NCI-H226 (cell line): ENCODE measurements at places on chromosomes 11 and 22.

GRCh38 chr11:32216749-32217148 lies 125.9 kb downstream of the RCN1 start:
- no peak for DNase-seq

GRCh38 chr11:79062814-79063762 lies 377.7 kb downstream of the TENM4 start:
- no peak for DNase-seq

- DNase-seq, result no peak
Measured at GRCh38 chr11:134292661-134293060, 16.5 kb downstream of the GLB1L3 start.

DNA sequence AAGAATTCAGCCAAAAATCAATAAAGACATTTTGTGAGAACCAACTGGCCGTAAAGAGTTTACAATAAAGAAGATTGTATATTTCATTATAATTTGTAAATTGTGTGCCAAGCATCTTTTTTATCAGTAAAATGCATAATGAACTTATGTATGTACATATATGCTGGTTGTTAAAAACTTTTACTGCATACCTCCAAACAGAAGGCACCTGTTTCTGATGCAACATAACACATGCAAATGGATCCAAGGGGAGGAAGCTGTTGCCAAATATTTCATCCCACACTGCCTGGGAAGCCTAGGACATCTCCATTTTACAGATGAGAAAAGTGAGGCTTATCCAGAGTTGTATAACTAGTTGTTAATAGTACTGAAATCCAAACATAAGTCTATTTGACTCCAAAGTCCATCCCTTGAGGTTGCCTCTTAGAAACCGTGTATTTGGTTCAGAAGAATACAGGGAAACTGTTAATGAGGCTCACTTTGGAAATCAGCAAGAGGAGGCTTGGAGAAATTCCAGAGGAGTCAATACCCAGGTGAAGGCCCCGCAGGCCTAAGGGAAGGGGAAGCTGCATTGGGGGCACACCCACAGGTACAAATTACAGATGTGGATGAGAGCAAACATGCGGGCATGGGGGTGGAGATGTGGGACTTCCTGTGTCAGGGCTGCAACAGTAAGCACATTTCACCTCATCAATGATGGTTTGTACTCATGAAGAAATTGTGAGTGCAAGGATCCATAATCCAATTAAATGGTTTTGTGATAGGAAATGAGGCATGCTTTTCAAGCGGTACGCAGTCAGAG lies 51.1 kb downstream of the RCN1 start:
- DNase-seq, result no peak

GRCh38 chr11:126104420-126104819 lies 41.8 kb upstream of the CDON start:
- no peak for DNase-seq

DNA sequence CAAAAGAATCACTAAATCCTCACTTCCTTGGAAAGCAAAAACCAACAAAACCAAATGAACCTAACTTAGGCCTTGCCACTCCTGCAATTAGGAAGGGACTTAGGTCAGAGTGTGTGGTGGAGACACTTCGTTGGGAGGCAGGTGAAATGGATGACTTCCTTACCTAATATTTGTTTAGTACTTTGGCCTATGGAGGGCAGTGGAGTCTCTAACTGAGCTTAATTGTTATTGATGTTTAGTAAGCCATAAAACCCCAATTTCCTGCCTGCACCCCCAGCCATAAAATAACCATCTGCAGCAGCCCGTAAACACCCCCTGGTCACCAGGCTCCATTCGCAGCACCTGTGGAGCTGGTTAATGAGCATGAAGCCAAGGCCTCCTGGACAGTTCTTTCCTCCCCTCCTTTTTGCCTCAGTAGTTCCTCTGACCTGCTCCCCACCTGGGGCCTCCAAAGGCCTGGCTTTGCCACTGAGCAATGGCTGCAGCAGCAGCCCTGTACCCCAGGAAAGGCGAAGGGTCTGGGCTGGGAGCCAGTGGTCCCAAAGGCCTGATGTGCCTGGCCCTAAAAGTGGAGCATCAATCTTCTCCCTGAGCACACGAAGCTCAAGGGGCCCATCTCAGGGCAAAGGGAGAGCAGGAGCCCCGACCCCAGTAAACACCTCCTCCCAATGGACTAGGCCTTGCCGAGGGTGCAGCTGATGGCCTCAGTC lies 15.6 kb upstream of the SYT13 start:
- no peak for DNase-seq

GRCh38 chr11:33869481-33870422 lies 22.1 kb downstream of the LMO2 start:
- no peak for DNase-seq

DNA sequence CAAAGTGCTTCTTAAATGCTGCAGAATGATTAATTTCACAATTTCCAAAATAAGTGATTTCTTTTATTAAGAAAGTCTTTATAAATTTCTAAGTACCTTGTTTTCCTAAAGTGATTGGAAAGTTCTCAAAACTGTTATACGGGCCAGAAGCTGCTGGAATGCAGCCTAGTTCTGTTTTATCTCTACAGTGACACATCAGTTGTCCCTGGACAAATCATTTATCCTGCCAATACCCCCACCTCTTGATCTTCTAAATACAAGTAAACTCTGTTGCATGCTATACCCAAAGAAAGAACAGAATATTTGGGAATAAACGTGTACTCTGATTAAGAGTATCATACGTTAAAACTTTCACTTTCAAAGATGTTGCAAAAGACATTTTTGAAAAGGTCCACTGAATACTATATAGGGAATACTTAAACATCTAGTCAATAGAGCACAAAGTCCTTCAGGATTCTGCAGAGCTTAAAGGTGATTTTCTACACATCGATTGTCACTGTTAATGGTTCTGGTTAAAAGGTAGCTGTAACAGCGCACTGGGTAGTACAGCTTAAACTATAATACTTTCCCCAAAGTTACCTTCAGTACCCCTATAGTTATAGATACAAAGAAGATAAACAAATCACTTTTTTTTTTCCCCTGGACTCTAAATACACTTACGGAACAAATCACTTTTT lies 92.1 kb upstream of the APOA1 start:
- DNase-seq, result no peak

- DNase-seq, result no peak
Measured at GRCh38 chr11:16789063-16789420, 50.6 kb downstream of the C11orf58 start.

DNA sequence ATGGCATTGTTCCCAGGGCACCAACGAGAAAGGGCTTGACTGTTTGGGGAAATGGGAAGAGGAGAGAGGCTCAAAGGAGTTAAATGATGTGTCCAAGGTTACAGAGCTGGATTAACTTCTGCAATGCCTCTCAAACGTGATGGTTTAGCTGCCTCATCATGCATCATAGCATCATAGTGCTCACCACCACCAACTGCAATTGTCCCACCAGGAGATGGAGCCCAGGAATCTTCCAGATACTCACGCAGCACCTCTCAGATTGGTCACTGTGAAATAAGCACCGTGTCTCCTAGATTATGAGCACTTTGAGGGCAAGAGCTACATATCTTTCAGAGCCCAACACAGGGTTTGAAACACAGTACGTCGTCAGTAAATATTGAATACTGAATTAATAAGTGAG lies 69.2 kb downstream of the PRSS23 start:
- DNase-seq, result no peak

DNA sequence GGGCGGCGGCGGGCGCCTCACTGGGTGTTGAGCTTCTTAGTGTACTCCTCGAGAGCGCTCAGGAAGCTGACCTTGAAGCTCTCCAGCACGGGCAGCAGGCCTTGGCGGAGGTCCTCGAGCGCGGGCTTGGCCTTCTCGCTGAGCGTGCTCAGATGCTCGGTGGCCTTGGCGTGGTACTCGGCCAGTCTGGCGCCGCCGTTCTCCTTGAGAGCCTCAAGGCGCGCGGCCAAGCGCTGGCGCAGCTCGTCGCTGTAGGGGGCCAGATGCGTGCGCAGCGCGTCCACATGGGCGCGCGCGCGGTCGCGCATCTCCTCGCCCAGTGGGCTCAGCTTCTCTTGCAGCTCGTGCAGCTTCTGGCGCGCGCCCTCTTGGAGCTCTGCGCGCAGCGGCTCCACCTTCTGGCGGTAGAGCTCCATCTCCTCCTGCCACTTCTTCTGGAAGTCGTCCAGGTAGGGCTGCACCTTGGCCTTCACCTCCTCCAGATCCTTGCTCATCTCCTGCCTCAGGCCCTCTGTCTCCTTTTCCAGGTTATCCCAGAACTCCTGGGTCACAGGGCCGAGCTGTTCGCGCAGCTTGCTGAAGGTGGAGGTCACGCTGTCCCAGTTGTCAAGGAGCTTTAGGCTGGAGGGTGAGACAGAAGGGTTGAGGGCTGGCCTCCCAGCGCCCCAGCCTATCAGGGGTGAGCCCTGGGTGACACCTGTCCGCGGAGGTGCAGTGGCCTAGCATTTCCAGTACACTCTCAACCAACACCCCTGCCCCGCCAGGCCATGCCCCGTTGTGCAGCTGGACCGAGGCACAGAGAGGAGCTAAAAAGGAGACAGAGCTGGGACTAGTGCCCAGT lies 1.4 kb downstream of the APOA1 start:
- DNase-seq, result peak; percentile 93

DNA sequence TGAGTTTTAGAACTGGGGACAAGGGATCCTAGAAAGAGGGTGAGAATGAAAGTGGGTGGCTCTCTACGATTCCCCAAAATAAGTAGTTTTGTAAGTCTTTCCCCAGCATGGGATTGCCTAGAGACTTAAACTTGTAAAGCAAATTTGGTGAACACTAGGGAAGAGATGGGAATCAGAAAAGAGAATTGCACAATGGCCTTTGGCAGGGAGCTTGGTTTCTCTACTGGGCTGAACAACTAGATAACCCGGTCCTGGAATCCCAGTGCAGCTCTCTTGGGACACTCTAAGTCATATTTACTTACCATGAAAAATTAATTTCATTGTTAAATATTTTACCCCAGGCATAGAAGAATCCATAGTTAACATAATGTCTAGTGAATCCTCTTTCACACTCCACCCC lies 16.5 kb upstream of the USP18 start:
- DNase-seq, result no peak

GRCh38 chr22:29081517-29082236 lies 8.8 kb downstream of the KREMEN1 start:
- no peak for DNase-seq

DNA sequence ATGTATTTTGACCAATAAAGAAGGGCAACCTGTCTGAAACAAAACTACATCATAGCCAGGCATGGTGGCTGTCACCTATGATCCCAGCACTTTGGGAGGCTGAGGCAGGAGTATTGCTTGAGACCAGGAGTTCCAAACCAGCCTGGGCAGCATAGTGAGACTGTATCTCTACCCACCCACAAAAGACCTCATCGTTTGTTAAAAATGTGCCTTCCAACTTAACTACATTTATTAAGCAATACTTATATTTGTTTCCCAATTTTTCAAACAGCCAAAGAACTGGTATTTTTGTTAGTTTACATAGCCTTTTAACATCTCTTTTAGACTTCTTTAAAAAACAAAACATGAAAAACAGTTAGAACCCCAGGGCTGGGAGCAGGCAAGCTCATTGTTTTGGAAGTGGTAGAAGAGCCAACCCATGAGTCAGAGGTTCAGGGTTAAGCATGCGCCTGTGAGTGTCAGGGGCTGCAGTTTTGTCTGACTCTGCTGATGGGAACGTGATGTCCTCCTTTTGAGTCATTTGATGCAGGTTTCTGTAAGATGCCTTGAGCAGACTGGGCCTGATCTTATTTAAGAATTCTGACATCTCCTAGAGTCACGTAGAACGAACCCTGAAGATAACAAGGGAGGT lies 53.9 kb upstream of the CRTAM start:
- DNase-seq, result peak; percentile 73

GRCh38 chr11:75903276-75903675 lies 88.3 kb downstream of the UVRAG start:
- no peak for DNase-seq

DNA sequence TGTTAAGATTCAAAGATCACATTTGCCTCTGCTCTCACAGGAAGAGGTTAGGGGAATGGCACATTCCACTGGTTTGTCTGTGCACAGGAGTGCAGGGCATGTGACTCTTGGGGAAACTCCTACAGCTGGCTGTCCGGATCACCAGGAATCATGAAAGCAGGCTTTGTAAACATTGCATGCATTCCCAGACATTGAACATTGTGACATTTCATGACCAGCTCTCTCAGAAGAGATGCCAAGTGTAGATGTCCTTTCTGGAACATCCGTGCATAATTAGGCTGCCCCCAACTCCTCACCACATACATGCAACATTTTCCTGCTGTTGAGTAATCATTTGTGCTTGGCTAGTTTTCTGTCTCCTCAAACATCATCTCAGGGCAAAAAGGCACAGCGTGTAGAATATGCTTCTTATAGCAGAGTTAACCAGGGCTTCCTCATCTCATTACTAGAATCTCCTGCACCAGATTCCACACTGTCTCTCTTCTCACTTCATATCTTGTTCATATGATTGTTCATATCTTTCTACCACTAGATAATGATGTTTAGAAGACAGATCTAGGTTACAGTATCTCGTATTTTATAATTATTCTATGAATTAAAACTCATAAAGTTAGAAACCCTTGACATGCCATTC lies 694.7 kb downstream of the NTM start:
- DNase-seq, result no peak

GRCh38 chr11:8354622-8355415 lies 91.1 kb upstream of the LMO1 start:
- DNase-seq, result no peak

DNA sequence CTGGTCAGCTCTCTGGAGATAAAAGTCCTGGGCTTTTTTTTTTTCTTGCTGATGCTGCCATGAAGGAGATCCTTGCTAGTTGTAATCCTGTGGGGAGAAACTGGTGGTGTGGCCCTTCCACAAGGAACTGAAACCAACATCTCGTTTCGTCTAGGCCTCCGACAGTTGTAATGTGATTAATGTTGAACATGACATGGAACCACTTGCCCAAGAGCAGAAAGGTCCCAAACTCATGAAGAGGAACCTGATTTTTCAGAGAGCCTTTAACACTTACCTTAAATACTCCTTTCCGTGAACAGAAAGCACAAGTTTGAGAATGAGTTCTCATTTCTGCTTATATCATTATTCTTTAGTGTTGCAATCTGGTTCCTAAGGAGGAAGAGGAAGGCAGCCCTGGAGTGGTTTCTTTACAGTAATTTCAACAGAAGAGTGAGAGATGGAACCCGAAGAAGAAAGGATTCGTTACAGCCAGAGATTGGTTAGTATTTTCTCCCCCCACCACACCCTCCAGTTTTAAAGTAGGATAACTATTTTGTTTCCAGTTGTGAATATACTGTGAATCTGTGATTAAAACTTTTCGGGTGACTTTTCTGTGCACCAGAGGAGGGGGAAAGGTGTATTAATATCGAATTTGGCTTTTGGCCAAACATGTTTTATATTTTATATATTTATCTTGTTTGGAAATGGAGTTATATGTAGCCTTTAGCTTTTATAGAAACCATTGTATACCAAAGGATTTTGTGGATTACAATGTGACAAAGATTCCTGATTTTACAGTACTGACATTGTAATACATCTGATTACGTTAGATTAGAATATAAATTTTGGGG lies 2.0 kb downstream of the KDM2A start:
- no peak for DNase-seq

GRCh38 chr11:63667995-63668795 lies 3.0 kb downstream of the ATL3 start:
- DNase-seq, result peak; percentile 96

- DNase-seq, result no peak
Measured at GRCh38 chr11:48019217-48019584, 38.8 kb downstream of the PTPRJ start.
